IMR-90 (cell line): ENCODE measurements at places on chromosomes 4 and X. TPM values are rescaled to one million over a fixed set of nuclear protein-coding genes. Genes with fewer than 3 reads are reported as not detected.

Gene DCX
- total RNA-seq, result not detected in 2 replicates

Gene MAGEC2
- total RNA-seq, result not detected in 2 replicates

Gene CDX4
- total RNA-seq, result not detected in 2 replicates

Gene FHIP1A
- under 0.01 and 0.18 TPM in 2 replicates for total RNA-seq

Gene COL25A1
- total RNA-seq, result under 0.01 TPM in 2 replicates

Gene DCAF4L1
- total RNA-seq, result under 0.01 and 0.18 TPM in 2 replicates

Gene NAA11
- not detected in 2 replicates for total RNA-seq
